Eye (tissue), 1 donor: ENCODE measurements at places on chromosomes 12 and 14.

- DNase-seq = no peak
Observed at GRCh38 chr14:60707858-60708257, 16.3 kb downstream of the SIX4 start.

DNA sequence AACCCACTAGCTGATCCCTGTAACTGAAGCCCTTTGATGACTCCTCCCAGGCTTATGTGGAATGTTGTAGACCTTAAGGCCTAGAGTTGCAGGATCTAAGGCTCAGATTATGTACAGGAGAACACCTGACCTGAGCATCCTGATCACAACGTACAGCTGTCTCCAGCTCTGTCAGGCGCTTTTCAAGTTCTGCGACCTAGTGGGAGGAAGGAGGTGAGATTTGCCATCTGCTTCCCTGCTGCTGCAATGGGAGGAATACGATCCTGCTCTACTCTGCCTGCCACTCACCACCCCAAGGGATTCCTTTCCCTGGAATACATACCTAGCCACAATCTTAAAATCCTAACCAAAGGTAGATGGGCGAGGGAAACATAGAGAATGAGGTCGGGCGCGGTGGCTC is 10.5 kb downstream of the MBD6 start:
- no peak for DNase-seq

GRCh38 chr12:51210690-51211395 is 7.0 kb downstream of the POU6F1 start:
- no peak for DNase-seq

DNA sequence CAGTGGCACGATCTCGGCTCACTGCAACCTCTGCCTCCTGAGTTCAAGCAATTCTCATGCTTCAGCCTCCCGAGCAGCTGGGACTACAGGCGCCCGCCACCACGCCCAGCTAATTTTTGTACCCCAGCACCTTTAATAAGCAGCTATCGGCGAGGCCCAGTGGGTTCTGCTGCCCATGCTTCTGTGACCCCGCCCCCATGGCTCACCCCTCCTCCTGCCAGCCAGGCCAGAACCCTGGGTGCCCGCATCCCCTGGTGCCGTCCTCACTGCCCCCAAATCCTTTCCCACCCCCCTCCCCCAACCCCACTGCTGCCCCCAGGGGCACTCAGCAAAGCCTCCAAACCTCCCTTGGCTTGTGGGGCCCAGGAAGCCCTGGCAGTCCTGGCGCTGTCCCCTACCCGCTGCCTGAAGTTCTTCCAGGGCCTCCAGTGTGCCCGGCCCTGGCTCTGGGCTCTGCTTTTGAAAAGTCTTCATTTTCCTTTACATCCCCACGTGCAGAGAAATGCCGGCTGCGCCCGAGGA is 14.5 kb downstream of the BAG5 start:
- no peak for DNase-seq

- no peak for DNase-seq
Observed at GRCh38 chr14:68666236-68666635, 126.6 kb downstream of the ZFP36L1 start.

GRCh38 chr12:22082190-22082701 is 36.2 kb downstream of the CMAS start:
- DNase-seq = peak; percentile 3

DNA sequence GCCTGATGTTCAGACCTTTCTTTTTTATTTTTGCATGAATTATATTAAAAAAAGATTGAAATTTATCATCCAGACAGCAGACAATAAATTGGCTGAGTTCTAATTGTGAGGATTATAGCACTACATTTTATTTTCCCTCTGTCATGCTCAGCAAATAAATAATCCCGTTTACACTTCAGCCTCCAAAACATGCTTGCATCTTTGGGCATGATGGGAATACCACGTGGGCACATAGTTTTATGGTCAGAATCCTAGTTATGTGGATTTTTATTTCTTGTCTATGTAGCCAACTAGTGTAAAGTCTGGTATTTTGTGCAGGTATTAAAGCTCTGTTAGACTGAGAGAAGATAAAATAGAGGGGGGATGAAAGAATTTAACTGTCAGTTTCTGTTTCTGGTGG is 276.9 kb upstream of the E2F7 start:
- DNase-seq = no peak

- DNase-seq = no peak
Observed at GRCh38 chr12:131555197-131555846, 155.6 kb upstream of the SFSWAP start.

DNA sequence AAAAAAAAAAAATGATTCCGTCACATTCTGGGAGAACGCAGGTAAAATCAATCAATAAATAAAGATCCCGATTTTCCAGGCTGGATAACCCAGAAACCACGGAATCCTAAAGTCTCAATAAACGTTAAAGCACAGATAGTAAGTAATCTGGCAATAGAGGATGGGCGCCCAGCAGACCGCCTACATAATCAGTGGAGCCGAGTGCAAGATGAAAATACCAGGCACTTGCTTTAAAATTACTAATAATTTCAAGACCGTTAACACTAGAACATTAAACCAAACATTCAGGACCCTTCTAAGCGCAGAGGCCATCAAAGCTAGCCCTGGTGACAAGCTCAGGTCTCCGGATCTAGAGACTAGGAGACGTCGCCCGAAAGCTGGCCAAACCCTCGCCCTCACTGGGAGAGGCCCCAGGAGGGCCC is 1.2 kb upstream of the DCAF11 start:
- no peak for DNase-seq

DNA sequence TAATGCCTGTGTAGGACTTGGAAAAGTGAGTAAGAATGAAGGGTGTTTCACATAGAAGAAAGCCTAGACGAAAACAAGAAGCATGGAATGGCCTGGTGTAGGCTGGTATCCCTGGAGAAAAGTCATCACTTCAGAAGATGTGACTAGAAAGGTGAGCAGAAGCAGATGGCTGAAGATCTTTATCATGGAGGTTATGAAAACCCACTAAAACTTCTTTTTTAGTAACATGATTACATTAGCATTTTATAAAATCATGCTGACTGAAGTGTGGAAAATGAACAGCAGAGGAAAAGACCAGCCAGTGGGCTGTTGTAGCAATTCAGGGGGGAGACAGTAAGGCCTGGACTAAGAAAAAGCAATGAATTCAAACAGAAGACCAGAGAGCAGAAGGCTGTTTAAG is 114.5 kb upstream of the G2E3 start:
- DNase-seq = no peak

DNA sequence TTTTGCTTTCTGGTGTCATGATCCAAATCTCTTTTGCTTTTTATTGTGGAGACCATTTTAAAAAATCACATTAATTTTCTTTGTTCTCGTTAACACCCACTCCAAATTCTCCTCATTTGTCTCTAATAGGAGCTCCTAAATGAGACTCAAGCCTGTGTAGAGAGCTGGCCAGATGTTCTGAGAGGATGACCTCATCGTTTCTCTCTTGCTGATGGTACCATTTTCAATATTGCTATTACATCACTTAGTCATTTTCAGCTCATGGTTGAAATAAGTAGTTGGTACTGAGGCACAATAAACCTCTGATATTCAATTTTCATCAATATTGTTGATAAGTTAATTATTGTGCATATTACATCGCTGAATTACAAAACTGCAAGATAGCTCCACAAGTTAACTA is 31.5 kb downstream of the SPTB start:
- DNase-seq = no peak

DNA sequence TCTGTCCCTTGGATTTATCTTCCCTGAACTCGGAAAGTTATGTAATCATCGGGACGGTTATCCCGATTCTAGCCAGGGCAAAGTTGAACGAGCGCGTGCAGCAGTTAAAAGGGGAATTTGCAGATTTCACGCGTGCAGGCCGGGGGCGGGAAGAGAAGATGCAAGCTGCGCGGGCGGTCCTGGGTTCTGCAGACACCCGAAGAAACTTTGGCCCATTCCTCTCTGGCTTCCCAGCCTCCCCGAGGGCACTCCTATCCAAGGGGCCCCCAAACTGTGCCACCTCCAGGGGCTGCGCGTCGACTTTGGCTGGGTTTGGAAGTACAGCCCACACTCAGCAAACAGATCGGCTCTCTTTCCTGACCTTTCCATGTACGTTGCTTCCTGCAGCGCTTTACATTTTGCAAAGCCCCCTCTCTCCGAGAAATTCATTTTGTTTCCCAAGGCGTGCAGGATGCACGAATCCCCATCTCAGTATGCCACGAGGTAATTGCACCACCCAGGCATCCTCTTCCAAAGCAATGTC is 941 bp upstream of the PPP1CC start:
- DNase-seq = peak; percentile 79

DNA sequence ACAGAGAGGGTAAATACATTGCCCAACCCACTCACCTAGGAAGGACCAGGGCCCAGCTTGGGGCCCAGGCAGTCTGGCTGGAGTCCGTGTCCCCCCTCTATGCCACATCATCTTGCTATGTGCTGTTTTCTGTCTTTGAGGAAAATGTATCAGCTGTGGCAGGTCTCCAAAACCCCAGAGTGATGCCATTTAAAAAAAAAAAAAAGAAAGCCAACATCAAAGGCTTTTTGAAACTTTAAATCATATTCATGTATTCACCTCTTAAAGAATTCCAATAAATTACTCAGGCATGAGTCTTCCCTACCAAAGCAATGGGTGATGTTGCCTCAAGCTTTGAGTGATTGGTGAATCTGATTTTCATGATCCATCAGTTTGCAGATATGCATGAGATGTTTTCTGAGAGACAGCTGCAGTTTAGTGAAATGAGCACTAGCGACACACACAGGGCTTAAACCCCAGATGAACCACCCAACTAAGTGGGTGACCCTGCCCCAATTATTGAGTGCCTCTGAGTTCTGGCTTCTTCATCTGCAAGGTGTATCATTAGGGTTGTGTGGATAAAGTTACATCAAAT is 6.1 kb downstream of the KRT81 start:
- no peak for DNase-seq
